ENCODE measurements at places on chromosomes 1 and 21.

- no peak for DNase-seq
Observed at GRCh38 chr1:69520326-69520725, 47.4 kb upstream of the LRRC7 start.

- DNase-seq, result no peak
Observed at GRCh38 chr1:24553931-24554330, 2.0 kb upstream of the NCMAP start.

GRCh38 chr1:17826165-17826488 is 71.0 kb downstream of the ACTL8 start:
- no peak for DNase-seq

DNA sequence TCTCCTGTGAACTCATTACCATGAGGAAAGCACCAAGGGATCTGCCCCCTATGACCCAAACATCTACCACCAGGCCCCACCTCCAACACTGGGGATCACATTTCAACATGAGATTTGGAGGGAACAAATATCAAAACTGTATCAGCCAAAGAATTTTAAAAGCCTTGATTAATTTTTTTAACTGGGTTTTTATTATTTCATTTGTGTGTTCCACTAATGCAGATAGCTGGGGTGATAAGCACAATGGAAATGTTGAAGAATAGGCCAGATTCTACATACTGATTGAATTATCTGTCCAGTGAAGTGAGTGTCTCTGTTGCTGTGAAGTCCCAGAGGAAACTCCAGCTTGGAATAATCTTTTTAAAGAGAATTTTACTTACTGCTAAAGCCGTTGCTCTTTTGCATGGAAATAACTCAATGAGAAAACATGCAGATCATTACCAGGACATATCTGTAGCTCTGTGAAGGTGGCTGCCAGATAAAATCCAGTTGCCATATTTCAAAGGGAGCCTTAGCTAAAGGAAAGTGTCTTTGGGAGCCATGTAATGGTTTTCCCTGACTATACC is 44.4 kb upstream of the DHCR24 start:
- DNase-seq, result no peak

GRCh38 chr1:115450501-115451040 is 112.5 kb upstream of the NGF start:
- no peak for DNase-seq

DNA sequence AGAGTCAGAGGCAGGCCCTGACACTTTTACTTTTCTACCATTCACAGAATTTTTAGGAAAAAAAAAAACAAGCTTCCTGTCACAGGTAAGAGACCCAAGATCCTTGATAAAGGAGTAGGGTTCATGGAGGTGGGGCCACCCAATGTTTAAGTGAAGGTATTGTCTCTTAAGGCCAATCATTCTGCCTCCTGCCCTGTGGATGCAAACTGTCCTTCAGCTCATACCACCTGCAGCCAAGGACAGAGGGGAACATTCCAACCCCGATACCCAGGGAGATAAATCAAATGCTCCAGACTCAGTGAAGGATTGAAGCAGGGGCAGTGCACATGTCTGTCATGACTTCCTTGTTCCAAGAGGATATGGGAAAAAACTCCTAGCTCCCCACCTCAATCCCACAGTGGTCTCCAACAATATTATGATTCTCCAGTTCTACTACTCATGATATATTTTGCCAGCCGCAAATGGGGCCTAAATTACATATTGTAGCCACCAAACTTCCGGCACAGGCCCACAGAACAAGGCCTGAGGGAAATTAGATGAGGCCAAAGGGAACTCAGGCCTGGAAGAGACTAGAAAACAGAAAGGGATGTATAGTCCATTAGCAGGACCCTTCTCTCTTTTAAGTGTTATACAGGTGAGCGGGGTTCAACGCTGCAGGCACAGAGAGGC is 59.5 kb downstream of the TRABD2B start:
- DNase-seq, result no peak

GRCh38 chr1:167529829-167530474 is 11.6 kb upstream of the CD247 start:
- DNase-seq, result peak; percentile 33

- DNase-seq, result peak; percentile 28
Observed at GRCh38 chr1:98005326-98006010, 84.6 kb upstream of the DPYD start.

DNA sequence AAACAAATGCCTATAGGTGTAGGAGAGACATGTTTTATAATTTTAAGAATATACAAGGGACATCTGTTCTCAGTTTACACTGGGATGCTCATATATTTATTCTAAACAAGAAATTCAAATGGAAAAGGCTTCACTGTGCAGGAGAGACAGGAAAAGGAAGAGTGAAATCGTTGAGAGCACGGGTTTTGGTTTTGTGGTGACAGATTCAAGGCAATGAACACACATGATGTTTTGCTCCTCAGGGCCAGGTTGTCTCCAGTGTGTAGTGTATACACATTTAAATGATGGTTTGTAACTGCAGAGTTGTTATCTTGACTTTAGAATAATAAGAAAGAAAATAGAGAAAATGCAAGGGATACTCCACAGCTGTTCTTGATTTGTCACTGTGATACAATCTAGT is 73.7 kb downstream of the S1PR1 start:
- DNase-seq, result no peak

- DNase-seq, result no peak
Observed at GRCh38 chr1:29208442-29208841, 22.3 kb downstream of the MECR start.

DNA sequence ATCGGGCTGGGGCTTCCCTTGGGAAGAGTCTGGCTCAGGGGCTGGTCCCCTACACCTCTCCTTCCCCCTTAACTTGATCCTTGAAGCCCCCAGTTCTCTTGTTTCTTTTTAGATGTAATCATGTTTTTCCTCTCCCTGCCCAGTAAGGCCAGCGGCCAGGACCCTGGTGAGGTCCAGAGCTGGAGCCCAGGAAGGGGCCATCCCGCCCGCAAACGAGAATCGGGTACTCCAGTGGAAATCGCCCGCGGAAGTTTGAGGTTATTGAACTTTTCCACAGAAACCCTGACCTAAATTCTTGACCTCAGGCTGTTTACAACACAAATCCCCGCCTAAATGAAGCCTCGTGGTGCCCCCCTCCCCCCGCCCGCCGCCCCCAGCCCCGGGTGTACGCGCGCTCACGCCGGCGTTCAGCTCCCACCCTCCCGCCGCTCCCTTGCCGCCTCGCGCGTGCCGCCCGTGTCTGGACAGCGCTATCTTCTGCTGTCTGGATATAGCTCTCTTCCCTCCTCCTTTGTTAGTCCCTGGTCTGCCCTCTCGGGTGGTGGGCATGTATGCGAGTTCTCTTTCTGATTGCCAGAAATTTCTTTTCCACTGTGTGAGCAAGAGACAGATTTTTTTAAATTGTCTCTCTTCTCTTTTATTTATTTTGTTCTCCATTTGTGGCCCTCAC is 165.9 kb upstream of the CACNA1E start:
- no peak for DNase-seq

GRCh38 chr1:3597599-3597964 is 13.7 kb downstream of the MEGF6 start:
- no peak for DNase-seq

DNA sequence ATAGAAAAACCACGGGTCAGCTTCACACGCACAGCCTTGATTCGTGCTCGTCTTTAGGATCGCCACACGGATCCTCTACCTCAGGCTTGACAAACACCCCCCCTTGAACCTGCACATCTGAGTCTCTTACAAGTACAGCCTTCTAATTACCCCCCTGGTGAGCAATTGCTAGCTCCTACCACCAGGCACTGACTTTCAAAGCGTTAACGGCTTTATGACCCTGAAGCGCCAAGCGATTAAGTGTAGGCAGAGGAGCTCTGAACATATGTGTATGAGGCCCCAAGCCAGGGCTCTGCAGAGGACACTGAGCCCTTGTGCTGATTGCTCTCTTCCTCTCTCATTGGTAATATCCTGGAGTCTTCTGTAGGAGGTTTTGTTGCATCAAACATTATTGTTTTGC is 55.7 kb upstream of the EPHA8 start:
- no peak for DNase-seq

DNA sequence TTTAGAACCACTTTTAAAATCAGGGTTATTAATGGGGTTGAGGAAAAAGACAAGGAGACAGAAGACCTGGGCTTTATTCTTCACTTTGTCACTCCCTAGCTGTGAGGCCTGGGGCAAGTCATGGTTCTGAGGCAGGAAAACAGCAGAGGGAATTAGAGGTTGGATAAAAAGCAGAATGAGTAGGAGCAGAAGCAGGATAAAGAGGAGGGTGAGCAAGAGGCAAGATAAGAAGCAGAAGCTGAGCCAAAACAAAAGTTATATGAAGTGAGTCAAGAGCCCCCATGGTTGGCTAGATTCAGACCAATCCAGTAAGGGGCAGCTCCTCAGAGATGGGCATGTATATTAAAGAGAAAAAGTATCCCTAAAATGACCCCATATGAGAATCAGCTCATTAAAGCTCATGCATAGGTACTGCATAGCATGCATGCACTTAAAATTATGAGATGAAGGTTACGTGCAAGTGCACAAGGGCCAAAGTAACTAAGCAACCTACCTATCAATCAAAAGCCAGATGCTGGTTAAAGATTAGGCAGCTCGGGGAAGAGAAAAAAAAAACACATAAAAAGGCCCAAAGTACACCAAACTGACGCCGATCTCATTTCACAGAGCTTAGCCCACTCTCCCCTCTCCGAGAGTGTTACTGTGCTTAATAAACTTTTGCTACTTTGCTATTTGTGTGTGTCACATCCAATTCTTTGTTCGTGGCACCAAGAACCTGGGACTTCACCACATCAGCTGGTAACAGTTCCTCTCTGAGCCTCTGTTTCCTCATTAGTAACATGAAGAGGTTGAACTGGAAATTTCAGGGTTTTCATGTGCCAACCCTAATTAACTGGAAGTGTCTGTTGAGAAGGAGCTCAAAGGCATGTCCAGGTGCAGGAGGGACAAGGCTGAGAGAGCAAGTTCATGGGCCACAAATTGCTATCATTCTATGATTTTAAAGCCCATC is 2.2 kb downstream of the AVPR1B start:
- no peak for DNase-seq

GRCh38 chr1:10589074-10589473 is 114.3 kb downstream of the PEX14 start:
- DNase-seq, result no peak

DNA sequence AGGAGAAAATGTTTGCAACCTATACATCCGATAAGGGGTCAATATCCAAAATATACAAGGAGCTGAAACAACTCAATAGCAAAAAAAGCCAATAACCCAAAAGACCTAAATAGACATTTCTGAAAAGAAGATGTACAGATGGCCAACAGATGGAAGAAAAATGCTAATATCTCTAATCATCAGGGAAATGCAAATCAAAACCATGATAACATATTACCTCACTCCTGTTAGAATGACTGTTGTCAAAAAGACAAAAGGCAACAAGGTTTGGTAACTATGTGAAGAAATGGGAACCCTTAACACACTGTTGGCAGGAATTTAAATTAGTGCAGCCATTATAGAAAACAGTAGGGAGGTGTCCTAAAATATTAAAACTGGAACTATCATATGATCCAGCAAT is 74.7 kb downstream of the LEPR start:
- peak; percentile 57 for DNase-seq

- DNase-seq, result no peak
Observed at GRCh38 chr1:63665824-63666223, 72.6 kb downstream of the PGM1 start.

DNA sequence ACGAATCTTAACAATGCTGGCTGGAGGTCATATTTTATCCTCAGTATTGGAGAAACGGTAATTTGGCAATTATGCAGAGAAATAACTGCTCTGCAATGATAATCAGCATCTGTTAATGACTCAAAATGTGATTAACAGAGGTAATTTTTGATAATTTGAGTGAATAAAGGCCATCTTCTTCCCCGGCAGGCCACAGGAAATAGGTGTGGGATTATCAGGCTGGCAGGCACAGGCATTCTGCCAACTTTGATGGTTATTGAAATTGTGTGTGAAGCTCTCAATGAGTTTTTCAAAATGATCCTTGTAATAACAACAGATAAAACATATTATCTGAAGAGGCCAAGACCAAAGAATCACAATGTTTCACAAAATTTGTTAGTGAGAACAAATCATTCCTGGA is 309.0 kb downstream of the PTGER3 start:
- DNase-seq, result no peak

DNA sequence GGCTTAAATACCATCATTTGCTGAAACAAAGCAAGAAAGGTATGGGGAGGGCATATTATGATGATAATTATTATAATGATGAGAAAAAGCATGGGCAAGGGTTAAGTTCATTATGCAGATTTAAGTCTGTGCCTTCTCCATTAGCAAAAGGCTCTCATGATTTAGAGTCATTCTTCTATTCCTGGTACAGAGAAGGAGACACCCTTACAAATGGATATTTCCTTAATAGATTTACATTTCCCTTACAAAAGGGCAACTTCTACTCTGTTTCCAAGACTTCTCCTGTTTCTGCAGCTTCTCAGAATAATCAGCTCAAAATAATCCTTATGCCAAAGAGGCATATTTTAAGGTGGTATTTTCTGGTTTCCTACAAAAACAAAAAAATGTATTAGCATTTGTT is 121.1 kb upstream of the CAMK1G start:
- no peak for DNase-seq

GRCh38 chr1:208161656-208162375 is 82.4 kb downstream of the PLXNA2 start:
- peak; percentile 46 for DNase-seq

DNA sequence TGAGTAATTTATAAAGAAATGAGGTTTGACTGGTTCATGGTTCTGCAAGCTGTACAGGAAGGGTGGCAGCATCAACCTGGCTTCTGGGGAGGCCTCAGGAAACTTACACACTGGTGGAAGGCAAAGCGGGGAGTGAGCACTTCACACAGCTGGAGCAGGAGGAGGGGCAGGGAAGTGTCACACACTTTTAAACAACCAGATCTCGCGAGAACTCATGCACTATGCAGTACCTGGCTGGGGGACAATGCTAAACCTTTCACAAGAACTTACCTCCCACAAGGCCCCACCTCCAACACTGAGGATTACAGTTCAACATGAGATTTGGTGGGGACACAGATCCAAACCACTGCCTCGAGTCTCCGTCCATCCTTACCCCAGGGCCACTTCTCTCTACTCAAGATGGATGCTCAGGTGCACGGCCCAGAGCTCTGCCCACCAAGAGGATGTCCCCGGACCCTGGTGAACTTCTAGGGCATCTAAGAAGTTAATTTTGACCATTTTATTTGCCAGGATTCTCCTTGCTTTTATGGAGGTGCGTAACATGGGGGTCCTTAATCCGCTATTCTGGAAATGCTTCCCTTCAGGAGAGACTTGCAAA is 22.7 kb upstream of the ACTRT2 start:
- no peak for DNase-seq

DNA sequence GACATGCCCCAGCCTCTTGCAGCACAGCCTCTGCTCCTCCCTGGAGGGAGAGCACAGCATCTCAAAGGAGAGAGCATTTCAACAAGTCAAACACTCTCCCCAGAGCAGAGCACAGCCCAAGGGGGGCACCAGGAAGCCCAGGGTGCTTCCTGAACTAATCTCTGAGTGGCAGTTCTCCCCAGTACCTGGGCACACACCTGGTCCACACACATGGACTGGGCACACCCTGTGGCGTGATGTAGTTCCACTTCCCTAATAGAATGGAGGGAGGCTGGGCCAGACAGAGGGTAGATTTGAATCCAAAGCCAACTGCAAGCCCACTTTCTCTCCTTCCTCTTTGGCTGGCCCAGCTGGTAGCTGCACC is 55.5 kb downstream of the CD46 start:
- no peak for DNase-seq
